ENCODE measurements at places on chromosomes 16 and 17.

- DNase-seq: no peak
These were observed 3.2 kb downstream of the CACNG5 start for GRCh38 chr17:66837885-66838665.

DNA sequence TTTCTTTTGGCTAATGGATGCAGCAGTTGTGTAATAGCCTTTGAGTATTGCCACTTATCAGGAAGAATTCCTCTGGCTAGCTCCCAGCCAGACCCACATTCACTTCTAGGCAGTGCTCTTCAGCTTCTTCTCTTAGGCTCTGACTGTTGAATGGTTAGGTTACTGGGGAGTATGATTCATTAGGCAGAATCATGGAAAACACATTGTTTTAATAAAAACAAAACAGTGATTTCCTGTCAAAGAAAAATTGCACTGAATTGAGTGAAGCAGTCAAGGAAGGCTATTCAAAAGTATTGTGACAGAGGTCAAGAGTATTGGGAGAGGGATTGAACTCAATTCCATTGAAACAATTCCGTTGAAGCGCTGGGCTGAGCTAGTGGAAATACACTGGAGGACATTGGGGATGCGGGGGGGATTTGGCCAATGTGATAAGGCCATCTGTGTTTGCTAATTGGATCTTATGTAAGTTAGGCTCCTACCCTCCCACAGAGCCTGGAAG is 68.0 kb downstream of the CNTNAP4 start:
- no peak for DNase-seq

DNA sequence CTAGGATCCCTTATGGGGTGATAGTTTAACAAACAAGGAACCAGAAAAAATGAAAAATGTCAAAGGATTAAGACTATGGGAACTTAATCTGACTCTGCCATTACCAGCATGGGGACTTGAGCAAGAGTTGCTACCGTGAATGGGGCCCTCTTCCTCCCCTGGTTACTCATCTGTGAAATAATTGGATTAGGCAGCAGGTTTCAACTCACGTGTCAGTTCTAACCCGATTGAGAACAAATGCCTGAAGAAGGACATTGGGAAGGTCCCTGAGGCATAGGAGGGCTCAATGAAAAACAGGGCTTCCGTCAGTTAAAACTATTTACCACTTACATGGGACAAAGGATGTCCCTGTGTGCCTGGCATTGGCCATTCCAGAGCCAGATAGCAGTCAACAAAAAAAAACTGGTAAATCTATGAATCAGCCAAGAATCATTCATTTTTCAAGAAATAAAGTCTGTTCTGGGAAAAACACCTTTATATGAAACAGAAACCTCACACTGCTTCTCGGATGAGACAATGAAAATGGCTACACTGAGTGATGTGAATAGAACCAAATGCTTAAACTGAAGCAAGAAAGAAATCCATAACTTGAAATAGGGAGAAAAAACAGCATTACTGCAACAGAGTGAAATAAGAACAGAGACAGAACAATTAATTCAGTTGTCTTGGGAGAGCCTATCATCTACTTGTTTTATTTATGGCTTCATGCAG is 104.3 kb downstream of the ADAMTS18 start:
- DNase-seq: no peak

DNA sequence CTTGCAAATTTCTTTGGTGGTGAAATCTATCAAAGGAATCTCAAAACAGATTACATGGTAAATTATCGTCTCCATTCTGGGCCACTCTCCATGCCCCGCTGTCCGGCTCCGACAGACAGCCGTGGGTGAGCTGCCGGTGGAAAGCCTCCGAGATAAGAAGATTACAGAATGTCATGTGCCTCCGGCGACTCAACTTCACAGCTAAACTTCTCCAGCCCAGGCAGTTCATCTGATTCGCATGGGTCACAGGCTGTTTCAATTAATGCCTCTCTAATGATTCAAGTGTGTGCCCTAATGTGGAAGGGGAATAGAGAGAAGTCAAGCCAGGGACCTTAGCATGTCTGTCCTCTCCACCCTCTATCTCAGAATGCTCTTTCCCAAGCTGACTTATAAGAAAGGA is 520.8 kb upstream of the ZFHX3 start:
- DNase-seq: no peak

- no peak for DNase-seq
These were observed 71.0 kb downstream of the LGALS9 start for GRCh38 chr17:27701963-27702362.

GRCh38 chr16:25013751-25014499 is 1.2 kb downstream of the ARHGAP17 start:
- DNase-seq: no peak

GRCh38 chr17:35287286-35287811 is 44.5 kb downstream of the SLFN5 start:
- DNase-seq: no peak

GRCh38 chr17:38554430-38555350 is 51.1 kb downstream of the SRCIN1 start:
- DNase-seq: no peak

DNA sequence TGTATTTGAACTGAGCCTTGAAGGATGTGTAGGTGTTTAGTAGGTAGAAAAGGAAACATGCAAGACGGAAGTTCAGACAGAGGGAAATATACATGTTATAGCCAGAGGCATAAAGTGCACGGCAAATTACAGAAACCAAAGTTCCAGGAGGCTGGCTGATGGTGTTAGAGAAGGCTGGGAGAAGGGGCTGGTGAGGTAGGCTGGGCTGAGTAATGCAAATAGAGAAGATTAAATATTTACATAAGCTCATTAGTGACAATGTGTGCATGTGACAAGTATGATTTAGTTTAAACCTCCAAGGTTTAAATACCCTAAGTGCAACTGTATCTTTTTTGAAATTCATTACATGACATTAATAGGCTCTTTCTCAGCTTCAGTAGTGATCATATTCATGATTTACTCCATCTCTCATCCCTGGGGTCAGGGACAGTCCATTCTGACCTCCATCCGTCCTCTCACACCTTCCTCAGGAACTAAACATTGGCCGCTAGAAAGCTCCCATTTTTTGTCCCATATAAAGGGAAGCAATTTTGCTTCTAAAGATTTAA is 399.8 kb upstream of the SALL1 start:
- no peak for DNase-seq

DNA sequence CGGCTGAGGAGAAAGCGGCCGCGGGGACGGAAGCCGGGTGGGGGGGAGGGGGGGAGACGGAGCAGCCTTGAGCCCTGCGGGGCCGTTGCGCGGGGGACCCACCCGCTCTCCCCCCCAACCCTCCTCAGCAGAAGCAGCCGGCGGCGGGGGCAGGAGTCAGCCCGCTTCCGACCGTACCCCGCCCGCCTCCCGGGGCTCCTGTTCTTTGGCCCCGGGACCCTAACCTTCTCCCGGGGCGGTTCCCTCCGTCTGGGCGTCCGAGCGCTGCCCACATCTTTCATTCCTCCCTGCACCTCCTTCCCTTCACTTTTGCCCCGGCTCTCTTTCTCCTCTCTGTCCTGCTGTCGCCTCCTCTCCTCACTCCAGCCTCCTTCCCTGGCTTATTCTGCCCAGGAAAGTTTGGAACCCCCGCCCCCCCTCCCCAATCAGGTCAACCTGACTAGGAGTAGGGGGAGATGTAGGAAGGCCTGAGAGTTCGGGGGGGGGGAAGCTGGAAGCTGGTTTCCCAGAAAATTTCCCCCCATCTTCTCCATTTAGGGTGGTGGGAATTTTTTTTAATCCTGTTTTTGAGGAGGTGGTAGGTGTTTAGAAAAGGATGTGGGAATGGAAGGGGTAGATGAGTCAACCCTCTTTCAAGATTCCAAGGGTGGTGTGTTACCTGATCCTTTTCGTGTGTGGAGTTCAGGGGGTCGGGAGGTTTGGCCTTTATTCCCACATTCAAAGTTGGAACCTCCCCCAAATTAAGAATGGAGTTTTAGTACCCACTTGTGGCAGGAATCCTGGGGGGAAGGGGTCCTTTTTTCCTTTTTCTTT is 427 bp upstream of the NLK start:
- peak; percentile 14 for DNase-seq

DNA sequence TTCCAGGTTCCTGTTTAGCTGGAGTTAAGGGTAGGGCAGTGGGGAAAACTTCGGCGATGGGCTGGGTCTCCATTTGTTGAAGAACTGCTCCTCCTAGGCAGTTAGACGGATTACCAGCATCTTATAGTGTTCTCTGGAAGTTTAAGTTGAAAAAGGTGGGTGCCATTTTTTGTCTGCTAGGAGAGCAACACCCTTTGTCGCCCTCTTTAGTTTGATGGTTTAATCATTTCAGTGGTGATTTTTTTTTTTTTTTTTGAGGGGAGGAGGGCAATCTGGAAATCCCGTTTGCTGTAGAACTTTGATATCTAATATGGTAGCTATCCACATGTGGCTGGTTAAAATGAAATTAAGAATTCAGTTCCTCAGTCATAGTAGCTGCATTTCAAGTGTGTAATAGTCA is 4.1 kb downstream of the UBFD1 start:
- DNase-seq: no peak

Data from NCI-H748 treated with DMSO at 0.1 percent for 48 hours (cell line).